NCI-H2107 (cell line): ENCODE measurements at places on chromosomes 7 and 10.
A peak's percentile ranks its signal among the peaks of the same experiment; 100 is the strongest.

- DNase-seq: no peak
Measured at GRCh38 chr7:133303372-133303771, 50.5 kb downstream of the EXOC4 start.

- DNase-seq: no peak
Measured at GRCh38 chr10:11913079-11913641, 90.0 kb downstream of the PROSER2 start.

DNA sequence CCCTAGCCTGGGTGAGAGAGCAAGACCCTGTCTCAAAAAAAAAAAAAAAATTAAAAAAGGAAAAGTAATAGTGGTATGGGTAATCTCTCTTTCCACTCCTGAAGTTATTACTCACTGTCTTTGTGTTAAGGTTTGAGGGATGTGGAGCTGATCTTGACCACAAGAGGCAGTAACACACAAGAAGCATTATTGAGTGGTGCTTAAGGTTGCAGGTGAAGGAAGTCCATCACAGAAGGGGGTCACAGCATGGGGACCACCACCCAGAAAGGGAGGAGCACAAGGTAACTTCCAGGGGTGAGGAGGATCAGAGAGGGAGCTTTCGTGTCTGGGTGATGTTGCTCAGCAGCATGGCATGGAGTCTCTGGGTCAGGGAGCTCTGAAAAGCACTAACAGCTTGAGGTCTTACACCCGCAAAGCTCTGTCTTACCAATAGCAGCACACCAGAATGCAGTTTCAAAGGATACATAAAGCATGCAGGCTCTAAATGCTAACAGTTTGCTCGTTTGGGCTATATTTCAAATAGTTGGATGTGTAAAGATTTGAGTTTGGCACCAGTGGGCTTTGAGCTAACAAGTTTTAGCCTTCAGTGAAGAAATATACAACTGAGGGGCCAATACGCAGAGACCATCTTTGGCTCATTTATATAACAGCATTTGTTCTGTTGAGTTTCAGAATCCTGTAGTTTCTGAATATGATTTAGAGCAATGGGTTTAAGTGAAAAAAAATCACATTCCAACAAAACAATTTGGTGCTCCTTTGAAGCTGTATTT is 100.4 kb upstream of the DNAJC1 start:
- no peak for DNase-seq

DNA sequence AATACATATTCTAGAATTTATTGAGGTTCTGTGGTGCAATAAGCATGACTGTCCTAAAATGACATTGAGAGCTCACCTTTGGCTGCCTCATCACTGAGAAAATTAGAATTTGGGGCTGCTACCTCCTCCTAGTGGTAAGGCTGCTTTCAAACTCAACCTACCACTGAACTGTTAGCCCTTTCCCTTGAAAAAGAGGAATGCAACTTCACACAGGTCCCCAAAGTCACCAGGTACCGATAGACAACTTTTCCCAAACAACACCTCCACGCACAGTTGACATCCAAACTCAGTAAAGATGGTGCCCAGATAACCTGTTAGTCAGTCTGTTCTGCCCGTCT is 75.9 kb upstream of the SCIN start:
- DNase-seq: no peak

- no peak for DNase-seq
Measured at GRCh38 chr10:75395066-75395931, 6.3 kb downstream of the ZNF503 start.

DNA sequence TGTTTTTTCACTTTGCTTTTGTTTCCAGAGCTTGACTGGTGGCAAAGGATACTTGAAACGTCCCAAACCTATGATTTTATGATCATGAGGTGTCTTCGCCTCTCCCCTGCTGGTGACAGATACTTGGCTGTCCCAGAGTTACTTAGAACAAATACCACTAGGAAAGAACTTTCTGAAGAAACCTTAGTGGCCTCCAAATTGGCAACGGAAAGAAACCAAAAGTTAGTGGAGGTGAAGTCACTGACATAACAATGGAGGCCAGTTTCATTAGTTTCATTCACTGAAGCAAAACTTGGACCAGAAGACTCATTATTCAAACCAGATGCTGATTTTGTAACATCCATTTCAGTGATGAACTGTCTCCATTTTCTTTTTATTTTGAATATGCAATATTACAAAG is 68.6 kb downstream of the JAZF1 start:
- no peak for DNase-seq

DNA sequence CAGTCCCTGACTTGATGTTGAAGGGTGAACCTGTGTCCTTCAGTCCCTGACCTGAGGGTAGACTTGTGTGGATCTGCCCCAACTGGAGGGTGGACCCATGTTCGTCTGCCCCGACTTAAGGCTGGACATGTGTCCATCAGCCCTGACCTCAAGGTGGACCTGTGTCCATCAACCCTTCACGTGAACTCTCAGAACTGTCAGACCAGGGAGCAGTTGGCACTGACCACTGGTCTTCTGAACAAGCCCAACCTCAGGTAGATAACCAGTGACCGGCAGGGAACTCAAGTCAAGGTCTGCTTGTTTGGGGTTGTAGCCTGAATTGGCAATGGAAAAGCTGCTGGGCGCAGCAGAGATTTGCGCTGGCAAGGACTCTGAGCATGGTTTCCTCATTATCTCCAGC is 96.5 kb downstream of the ADCY1 start:
- DNase-seq: no peak

DNA sequence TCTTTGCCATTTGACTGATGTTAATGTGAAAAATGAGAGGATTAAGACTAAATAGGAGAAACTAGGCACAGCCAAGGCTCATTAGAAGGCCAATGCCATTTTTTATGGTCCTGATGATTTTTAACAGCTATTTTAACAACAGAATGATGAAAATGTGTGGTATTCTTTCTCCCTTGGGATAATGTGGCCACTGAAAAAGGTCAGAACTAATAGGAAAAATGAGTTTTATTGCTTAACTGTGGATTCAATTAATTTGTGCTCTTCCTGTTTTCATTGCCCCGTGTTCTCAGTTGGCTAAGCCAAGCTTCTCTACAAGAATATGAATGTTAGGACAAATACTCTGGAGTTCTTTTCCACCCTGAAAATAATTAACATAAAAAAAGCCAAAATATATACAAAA is 56.6 kb downstream of the BMPER start:
- DNase-seq: no peak

GRCh38 chr10:69318106-69318866 is 40.0 kb downstream of the HK1 start:
- peak; percentile 63 for DNase-seq

DNA sequence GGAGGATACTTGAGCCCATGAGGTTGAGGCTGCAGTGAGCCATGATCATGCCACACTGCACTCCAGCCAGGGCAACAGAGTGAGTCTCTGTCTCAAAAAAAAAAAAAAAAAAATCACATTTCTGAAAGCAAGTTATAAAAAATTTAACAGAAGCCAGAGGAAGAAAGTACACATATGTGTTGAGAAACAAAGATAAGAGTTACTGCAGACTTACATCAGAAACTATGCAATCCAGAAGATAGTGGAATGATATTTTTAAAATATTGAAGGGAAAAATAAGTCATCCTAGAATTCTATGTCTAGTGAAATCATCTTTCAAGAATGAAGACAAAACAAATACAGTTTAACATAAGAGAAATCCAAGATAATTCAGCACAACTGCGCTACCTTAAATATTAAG is 46.9 kb downstream of the ZNF518A start:
- no peak for DNase-seq

GRCh38 chr10:46077141-46077554 is 31.1 kb upstream of the MSMB start:
- no peak for DNase-seq

- DNase-seq: no peak
Measured at GRCh38 chr10:15428681-15429080, 57.6 kb upstream of the FAM171A1 start.

DNA sequence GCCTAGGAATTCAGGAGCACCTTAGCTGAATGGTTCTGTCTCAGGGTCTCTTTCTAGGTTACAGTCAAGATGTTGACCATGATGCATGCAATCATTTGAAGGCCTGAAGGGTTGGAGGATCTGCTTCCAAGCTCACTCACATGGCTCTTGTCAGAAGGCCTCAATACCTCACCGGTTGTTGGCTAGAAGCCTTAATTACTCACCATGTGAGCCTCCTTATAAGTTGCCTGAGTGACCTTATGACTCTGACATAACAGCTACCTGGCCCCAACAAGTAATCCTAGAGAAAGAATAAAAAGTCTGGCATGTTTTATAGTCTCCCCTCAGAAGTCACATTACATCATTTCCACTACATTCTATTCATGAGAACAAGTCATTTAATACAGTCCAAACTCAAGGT is 3.4 kb upstream of the C1GALT1 start:
- DNase-seq: no peak

- DNase-seq: no peak
Measured at GRCh38 chr10:28375399-28376354, 72.8 kb upstream of the MPP7 start.

GRCh38 chr10:2150288-2150687 is 413.0 kb upstream of the ADARB2 start:
- no peak for DNase-seq

DNA sequence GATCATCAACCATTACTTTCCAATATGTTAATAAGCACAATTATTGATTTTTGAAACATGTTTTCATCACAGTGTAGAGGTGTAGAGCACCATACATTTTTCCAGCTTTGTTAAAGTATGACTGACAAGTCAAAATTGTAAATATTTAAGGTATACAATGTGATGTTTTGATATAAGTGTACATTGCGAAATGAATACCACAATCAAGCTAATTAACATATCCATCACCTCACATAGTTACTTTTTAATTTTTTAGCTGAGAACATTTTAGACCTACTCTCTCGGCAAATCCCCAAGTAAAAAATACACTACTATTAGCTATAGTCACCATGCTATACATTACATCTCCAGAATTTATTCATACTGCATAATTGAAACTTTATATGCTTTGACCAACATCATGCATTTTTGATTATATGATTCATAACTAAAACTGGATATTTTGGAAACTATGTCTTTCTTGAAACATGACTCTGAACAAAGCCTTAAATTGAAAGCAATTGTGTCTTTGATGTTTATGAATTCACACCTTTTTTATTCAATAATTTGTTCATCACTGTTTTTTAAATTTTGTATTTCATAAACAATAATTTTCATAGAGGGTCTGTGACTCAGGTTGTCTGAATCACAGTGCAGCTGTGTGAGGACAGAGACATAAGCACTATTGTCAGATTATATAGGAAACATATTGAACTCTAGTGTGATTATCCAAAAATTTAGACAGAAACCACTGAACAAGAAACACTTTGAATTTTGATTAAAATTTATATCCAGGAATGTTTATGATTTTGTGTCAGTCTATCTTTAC is 486.1 kb downstream of the SEMA3D start:
- no peak for DNase-seq

- no peak for DNase-seq
Measured at GRCh38 chr7:70799841-70800405, 332.0 kb upstream of the GALNT17 start.

- DNase-seq: no peak
Measured at GRCh38 chr7:35495377-35495776, 199.6 kb downstream of the HERPUD2 start.

GRCh38 chr7:105439174-105439893 is 50.6 kb upstream of the SRPK2 start:
- no peak for DNase-seq

GRCh38 chr7:143345428-143345900 is 17.0 kb downstream of the FAM131B start:
- no peak for DNase-seq

- DNase-seq: no peak
Measured at GRCh38 chr10:98453729-98454128, 7.0 kb upstream of the HPS1 start.

DNA sequence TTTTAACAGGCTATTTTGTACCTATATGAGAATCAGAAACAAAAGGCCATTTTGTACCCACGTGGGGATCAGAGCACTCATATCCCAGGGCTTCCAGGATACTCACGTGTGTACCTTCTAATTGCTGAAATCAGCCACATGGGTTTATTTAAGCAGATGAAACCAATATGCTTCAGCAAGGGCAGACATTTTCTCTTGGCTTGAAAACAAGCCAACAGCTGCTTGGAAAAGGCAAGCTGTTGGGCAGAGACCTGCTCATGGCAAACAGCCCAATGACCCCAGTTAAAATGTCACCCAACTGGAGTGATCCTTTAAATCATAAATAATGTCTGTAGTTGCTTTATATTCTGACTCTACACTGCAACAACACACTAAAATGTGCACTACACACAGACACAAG is 26.5 kb upstream of the TOMM7 start:
- no peak for DNase-seq

DNA sequence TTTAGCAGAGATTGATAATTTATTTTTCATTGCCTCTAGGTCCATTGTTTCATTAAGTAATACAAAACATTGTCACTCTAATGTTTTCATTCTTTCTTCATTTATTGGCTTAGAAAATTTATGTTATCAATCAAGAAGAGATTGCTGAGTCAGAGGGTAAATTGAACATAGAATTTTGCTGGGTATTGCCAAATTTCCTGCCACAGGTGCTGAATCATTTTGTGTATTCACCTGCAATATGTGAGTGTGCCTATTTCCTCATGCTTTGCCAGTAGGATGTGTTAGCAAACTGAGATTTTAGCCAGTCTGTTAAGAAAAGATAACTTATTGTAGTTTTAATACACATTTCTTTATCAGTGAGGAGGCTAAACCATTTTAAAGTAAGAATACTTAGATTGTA is 38.0 kb downstream of the MARCHF5 start:
- DNase-seq: no peak

GRCh38 chr10:36202881-36203280 is 560.8 kb upstream of the FZD8 start:
- no peak for DNase-seq

DNA sequence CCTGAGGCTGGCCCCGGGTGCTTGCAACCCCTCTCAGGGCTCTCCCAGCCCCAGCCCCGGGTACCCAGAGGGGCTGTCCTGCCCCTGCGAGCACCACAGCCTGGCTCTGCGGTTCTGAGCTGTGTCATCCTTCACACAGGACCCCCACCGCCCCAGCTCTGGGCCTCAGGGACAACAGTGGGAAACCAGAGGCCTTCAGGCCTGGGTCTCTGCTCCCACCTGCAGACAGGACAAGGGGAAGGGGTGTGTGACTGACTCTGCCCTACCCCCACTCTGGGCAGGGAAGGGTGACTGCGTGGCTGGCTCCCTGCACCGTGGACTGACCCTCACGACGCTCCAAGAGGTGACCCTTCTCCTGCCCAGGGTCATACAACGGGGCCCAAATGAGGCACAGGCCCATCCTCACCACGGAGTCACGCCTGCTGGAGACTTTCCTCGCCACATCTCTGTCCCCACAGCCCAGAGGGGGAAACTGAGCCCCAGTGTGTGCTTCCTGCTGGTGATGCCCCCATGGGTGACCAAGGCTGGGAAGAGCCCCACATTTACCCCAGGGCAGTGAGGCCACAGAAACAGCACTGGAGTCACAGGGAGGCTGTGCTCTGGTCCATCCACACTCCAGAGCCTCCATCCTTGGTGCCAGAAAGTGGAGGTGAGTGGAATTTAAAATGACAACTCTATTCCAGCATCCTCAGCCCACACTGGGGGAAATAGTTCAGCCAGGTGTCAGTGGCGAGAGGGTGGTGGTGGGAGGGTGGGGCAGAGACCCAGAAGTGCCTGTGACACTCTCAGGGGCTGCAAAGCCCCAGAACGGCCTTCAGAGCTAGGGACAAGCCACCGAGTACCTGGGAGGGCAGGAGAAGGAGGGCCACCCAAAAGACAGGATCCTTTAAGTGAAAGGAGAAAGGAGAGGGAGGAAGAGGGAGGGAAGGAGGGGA is 13.6 kb downstream of the CAMK2B start:
- DNase-seq: no peak

GRCh38 chr7:66847879-66848790 is 72.9 kb upstream of the TMEM248 start:
- DNase-seq: no peak

GRCh38 chr7:27172823-27173510 is 1.2 kb downstream of the HOXA10 start:
- no peak for DNase-seq
